ENCODE measurements at places on chromosomes 5 and 9. TPM values are rescaled to one million over a fixed set of nuclear protein-coding genes. Genes with fewer than 3 reads are reported as not detected.

The SLC6A7 gene
- total RNA-seq, result not detected

- no peak overlapping the region for H3K27ac ChIP-seq
- no peaks in the 10 kb centered on the region for H3K36me3 ChIP-seq
- H3K27me3 ChIP-seq, result no peaks in the 10 kb centered on the region
Observed at GRCh38 chr9:28177142-28177541, 603.9 kb upstream of the C9orf72 start.

DNA sequence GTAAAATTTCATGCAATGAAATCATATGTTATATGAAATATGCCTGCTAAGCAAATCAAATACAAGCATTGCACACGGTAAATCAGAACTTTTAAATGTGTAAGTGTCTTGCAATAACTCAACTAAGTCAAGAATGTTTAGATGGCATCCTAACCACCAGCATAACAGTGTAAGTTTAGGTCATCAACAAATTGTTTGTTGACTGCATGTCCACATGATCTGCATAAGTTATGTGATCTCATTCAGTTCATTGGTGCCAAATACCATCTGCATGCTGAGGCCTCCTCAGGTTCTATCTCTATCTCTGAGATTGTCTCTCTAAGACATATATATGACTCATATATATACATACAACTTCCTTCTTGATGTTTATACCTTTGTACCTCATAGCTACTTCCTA, 159.6 kb upstream of the STK32A start:
- H3K27ac ChIP-seq, result no peak overlapping the region
- no peaks in the 10 kb centered on the region for H3K27me3 ChIP-seq
- no peak overlapping the region for H3K4me3 ChIP-seq
- no peak for DNase-seq
- no peaks in the 10 kb centered on the region for H3K36me3 ChIP-seq
- H3K4me1 ChIP-seq, result no peaks in the 10 kb centered on the region

GRCh38 chr5:33487236-33487635, 46.5 kb downstream of the TARS1 start:
- no peak for DNase-seq
- no peaks in the 10 kb centered on the region for H3K27me3 ChIP-seq
- H3K36me3 ChIP-seq, result no peaks in the 10 kb centered on the region
- H3K4me1 ChIP-seq, result no peaks in the 10 kb centered on the region
- no peak overlapping the region for H3K4me3 ChIP-seq

All from CD4-positive, alpha-beta memory T cell (primary cell).